ENCODE measurements at places on chromosomes 1 and 21.

DNA sequence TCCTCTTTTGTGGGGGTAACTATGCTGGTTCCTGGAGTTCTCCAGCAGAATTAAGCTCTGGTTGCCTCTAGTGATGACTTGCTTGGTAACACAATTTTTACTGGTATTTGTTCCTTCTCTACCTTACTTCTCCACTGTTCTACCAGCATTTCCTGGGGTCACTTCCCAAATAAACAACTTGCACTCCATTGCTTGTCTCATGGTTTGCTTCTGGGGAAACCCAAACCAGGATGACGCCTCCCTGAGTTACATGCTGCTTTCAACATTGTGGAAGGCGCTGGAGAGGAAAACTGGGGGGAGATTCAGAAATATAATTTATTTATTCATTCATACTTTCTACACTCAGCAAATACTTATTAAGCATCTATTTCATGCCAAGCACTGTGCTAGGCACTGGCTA lies 55.3 kb upstream of the AK4 start:
- DNase-seq, result no peak

GRCh38 chr1:175433532-175434282 lies 241.1 kb upstream of the KIAA0040 start:
- DNase-seq, result no peak

DNA sequence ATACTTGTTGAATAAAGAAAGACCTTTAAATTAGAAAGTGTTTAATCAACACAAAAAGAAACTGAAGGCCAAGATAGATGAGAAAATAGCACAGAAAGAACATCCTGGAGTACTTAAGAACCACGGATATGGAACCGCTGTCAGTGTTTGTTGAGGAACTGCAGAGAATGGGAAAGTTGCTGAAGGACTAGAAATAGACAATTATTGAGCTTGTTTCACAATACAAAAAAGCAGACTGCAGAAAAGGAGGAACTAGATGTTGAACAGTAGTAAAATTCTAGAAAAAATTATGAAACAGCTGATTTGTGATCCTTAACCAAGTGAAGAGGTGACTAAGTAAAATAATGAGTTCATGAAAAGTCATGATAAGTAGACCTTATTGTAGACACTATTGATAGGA lies 29.7 kb downstream of the MYSM1 start:
- no peak for DNase-seq

GRCh38 chr1:109751531-109752260 lies 10.9 kb upstream of the GSTM3 start:
- no peak for DNase-seq

DNA sequence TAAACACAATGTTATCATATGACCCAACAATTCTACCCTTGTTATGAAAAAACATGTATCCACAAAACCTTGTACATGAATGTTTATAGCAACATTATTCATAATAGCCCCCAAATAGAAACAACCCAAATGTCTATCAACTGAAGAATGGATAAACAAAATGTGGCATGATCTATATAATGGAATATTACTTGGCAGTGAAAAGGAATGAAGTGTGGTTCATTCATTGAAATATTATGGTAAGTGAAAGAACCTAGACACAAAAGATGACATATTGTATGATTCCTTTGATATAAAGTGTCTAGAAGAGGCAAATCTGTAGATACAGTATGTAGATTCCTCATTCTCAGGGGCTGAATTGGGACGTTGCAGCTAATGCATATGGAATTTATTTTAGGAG lies 151.2 kb downstream of the KIF26B start:
- DNase-seq, result no peak

Data from DMS79 treated with DMSO at 0.1 percent for 48 hours (cell line).